Ammon's horn (tissue), 1 donor: ENCODE measurements at places on chromosomes 5 and 9.
A peak's percentile ranks its signal among the peaks of the same experiment; 100 is the strongest.

GRCh38 chr5:76556511-76557221 is 66.5 kb downstream of the F2RL2 start:
- DNase-seq = no peak

DNA sequence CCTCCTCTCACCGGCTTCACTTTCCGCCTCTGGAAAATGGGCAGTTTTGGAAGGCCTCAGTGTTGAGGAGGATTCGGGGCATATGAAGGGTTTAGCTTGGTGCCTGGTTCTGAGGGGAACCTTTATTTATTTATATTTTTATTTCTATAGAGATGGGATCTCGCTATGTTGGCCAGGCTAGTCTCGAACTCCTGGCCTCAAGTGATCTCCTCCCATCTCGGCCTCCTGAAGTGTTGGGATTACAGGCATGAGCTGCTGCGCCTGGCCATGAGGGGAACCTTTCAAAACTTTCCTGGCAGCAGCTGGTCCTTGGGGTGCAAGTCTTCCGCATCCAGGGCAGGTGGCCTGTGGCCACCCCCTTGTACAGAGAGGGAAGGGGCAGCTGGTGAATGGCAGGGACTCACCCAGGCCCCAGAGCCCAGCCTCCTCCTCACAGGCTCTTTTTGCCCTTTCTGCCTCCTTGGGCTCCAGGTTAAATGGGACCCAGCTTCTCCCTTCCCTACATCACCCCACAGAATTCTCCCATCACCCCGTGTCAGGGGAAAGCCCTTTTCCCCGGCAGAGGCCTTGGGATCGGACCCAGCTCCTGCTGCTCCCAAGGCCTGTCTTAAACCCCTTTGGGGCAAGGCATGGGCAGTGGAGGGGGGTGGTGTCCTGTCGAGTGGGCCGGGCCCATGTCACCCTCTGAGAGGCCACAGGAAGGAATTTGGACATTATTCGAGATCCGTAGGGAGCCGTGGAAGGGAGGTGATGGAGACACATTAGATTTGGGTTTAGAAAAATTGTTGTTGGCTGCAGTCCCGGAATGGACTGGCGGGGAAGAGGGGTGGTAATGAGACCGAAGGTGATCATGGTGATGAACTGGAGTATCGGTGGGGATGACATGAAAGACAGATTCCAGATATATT is 5.9 kb downstream of the NCS1 start:
- DNase-seq = no peak

DNA sequence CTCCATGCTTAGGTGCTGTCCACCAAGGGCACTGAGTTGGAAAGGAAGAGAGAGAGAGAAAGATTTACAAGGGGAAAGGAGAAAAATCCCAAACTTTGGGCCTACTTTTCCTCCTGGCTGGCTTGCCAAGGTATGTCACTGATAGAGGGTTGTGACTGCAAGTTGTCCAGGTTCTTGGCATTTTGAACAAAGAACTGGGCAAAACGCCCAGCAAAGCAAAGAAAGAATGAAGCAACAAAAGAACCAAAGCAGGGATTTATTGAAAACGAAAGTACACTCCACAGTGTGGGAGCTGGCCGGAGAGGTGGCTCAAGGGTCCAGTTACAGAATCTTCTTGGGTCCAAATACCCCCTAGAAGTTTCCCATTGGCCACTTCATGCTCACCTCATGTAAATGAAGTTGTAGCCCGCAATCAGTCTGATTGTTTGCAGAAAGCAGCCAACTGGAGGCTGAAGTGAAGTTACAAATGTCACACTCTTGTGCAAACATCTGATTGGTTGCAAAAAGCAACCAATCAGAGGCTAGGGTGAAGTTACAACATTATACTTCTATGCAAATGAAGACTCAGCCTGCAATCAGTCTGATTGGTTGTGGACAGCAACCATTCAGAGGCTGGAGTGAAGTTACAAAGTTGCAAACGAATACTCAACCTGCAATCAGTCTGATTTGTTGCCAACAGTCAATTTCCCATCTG is 263.5 kb downstream of the YTHDC2 start:
- DNase-seq = peak; percentile 7

DNA sequence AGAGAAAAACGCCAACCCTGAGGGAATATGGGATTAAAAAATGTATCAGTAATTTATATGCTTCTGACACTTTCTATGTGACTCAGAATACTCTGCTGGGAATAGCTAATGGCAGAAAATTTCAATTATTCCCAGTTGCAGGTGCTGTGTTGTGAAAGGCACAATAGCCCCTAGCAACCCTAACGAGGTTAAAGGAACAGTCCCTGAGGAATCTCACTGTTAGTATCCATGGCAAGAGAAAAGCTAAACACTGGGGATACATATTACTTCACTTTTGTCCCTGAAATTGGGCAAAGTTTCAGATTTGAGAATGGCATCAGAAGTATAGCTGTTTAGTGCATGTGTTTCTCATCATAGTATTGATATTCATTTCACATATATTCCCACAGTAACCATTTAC is 555.0 kb downstream of the RAB3C start:
- no peak for DNase-seq

GRCh38 chr5:121910036-121910435 is 51.7 kb upstream of the SRFBP1 start:
- no peak for DNase-seq

DNA sequence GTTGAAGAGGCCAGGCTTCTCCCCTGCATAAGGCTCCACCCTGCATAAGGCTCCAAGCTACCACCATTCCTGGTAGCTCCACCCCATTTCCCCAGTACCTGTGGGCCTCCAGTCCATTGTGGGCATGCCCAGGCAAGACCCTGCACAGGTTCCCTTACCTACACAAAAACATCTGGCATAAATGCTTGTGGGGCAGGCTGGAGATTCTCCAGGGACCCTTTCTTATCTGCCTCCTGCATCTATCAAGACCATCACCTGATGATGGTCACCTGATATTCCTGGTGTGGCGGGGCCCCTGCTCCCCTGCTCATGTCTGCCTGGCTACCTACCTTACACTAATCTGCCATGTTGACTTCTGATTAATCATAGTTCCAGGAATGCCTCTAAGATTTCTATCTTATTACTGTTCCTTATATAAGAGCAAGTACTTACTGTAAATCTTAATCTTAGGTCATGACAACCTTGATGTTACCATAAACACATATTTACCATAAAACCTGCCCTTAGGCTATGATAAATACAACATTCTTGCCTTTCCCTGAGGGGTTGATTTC is 41.0 kb downstream of the FGD3 start:
- DNase-seq = no peak

DNA sequence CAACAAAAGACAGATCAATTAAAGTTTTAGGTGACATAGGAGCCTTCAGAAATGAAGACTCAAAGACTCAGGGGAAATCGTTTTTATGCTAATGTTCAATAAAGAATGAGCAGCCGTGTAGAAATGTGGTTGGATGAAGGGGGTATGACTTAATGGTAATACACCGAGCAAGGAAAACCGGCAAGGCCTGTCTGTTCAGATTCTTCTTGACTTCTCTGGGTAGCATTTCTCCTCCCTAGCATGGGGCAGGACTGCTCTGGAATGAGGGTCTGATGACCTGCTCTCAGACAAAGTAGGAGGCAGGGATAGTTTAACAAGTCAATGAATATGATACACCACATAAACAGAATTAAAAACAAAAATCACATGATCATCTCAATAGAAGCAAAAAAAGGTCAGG is 487.4 kb downstream of the ZNF608 start:
- DNase-seq = no peak

GRCh38 chr9:100670719-100671118 is 92.8 kb downstream of the CAVIN4 start:
- no peak for DNase-seq

DNA sequence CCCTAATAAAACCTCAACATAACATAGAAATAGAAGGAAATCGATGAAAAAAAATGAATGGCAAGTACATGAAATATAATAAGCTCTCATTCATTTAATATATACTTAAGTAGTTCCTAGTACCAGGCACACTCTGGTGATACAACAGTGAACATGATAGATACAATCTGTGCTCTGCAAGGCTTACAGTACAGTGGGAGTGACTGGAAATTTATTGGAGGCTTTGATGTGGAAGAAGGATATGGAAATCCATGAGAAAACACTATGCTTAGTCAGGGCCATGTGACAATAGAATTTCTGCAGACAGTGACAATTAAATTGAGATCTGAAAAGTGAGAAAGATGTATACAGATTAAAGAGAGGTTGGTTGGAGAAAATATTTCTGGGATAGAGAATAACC is 32.0 kb upstream of the IL33 start:
- DNase-seq = no peak

- DNase-seq = no peak
These were observed 25.1 kb downstream of the RNF145 start for GRCh38 chr5:159184236-159184635.

DNA sequence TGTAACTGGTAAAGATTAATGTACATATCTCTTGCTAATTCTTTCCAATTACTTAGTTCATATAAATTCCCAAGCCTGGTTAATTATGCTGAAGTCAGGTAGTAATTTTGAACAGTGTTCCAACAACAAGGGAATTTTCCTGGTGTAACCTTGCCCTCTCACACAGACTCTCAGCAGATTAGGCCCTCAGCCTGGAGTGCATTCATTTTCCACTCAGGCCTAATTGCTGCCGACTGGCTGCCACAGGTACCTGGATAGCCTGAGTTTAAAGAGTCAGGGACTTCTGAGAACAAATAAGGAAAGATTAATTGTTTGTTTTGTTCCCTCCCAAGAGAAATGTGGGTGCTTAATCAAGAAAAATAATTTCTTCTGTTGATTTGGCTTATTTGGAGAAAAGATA is 71.4 kb downstream of the PPIC start:
- no peak for DNase-seq

GRCh38 chr9:135926402-135927194 is 19.3 kb upstream of the CAMSAP1 start:
- no peak for DNase-seq

DNA sequence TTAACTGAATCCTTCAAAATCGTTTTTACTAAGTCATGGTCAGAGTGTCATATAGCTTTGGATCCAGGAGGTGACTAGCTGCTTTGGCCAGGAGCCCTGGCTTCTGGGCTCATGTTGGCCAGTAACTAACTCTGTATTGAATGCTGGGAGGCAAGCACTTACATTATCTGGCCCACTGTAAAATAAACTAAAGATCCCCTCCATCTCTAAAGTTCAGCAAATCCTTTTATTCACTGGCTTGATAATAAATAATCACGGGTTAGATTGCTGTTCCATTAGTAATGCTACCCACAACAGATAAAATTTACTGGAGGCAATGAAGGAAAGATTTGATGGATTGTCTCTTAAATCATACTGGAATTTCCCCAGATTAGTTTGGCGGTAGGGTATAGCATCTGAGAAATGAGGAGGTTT is 382.2 kb upstream of the TLE4 start:
- no peak for DNase-seq

DNA sequence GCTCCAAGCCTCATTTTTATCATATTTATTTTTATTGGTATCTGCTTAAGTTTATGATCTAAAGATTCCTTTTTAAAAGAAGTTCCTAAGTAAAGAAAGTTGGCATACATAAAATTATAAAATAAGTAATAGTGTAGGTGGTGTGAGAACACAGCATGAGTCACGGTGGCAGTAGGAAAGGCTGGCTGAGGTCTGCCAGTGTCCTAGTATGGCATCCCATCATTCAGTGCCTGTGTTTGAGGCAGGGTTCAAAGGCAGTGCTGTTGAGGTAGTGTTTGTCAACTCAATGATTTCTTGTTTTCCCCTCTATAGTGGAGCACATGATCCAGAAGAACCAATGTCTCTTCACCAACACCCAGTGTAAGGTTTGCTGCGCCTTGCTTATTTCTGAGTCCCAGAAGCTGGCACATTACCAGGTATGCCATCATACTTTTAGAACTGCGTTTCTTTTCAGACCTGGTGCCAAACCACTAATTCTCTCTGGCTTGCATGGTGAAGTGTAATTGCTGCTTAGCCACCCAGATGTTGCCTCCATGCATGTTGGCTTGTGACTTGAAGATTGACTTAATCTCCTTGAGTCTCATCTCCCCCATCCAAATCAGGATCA is 18.4 kb downstream of the ZNF346 start:
- peak; percentile 38 for DNase-seq

DNA sequence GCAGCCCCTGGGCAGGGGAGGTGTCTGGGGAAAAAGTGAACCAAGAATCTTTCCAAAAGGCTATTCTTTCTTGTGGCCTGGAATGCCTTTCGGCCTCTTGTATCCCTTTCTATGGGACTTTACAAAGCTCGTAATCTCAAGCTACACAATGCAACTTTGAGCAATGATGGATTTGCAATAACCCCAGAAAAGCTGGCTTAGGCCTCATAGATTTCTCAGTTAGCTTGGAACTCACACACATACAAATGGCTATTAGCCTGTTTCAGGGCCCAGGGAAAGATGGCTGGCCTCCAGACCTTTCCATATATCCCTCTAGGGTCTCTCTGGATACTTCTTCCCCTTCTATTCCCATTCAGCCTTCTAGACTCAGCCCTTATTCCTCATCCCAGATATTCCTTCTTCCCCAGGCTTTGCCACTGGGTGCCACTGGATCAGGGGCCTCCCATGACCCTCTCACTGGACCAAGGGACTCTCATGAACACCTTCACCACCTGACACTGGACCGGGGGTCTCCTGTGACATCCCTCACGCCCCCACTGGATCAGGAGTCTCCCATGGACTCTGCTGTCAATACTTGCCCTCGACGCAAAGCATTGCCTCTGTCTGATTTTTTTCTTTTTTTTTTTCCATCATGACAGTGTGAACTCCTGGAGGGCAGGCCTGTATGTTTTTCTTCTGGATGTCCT is 59.5 kb downstream of the RAD23B start:
- DNase-seq = no peak

- DNase-seq = no peak
These were observed 11.1 kb downstream of the UNC13B start for GRCh38 chr9:35172878-35173277.

DNA sequence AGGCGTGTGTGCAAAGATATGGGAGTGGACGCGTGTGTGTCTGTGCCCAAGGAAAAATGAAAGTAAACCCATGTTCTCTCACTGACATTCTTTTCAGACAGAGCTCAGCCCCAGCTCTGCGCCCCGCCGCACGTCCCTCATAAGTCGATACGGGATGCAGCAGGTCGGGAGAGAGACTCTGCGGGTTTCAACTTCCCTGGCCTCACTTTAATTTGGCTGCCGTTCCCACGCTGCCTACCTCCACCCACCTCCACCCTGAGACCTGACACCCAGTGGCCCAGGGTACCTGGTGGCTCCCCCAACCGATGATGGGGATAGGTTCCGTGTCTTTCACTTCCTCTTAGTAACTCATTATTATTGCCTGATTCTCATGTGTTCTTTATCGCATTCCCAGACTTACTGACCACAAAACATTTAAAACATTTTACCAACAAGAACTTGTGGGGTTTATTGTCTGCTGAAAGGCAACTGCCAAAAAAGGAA is 19.4 kb downstream of the LHX2 start:
- no peak for DNase-seq

- DNase-seq = no peak
These were observed 503.6 kb downstream of the ELAVL2 start for GRCh38 chr9:23322392-23322791.

GRCh38 chr9:78035383-78035993 is 3.9 kb upstream of the GNAQ start:
- DNase-seq = peak; percentile 93

GRCh38 chr5:135230251-135230925 is 168.6 kb downstream of the MACROH2A1 start:
- peak; percentile 78 for DNase-seq
